Cerebellar cortex (tissue), 1 donor: ENCODE measurements at places on chromosomes 12 and 14.

DNA sequence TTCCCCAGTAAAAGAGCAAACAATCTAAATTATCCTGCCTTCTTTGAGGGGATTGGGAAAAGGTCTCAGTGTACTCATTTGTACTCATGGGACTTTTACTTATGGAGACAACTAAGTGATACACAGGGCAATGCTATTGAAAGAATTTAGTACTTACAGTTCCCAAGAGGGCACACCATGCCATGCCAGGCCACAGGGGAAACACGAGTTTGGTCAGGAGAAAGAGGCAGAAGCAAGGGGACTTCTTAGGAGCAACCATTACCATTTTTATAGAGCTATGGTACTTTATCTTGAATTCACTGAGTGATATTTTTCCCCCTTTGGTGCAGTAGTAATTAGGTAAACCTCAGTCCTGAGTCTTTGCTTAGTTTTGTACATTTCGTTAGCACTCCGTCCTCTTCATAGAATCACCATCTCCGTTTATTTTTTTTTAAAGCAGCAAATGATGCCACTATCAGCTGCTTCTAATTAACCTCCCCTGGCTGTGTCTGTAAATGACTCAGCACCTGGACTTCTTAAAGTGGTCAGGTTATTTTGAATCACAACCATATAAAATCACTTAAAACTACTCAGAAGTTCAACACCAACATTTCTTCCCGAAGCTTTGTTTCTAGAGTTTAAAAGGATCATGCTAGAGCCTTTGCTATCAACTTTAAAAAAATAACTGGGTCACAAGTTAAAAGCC lies 5.9 kb upstream of the WASHC3 start:
- DNase-seq, result no peak

GRCh38 chr14:20455355-20456300 lies 602 bp downstream of the APEX1 start:
- no peak for DNase-seq

DNA sequence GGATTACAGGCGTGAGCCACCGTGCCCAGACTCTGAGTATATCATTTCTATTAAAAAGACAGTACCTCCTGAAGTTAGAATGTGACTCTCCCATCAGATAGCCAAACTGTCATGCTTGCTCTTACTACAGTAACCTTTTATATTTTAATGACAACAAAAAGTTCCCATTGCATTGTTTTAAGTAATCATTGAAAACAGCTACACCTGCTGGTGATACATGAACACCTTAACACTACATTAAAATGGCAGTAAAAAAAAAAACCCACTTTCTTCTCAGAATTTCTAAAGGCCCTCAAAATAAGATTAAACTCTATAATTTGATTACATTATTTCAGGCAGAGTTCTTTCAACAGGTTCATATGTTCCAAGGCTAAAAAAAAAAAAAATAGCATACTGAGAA lies 76.7 kb downstream of the SH2B3 start:
- no peak for DNase-seq

GRCh38 chr14:105365101-105365500 lies 33.2 kb upstream of the TEX22 start:
- DNase-seq, result no peak

GRCh38 chr12:39935275-39935674 lies 170.6 kb downstream of the SLC2A13 start:
- no peak for DNase-seq

DNA sequence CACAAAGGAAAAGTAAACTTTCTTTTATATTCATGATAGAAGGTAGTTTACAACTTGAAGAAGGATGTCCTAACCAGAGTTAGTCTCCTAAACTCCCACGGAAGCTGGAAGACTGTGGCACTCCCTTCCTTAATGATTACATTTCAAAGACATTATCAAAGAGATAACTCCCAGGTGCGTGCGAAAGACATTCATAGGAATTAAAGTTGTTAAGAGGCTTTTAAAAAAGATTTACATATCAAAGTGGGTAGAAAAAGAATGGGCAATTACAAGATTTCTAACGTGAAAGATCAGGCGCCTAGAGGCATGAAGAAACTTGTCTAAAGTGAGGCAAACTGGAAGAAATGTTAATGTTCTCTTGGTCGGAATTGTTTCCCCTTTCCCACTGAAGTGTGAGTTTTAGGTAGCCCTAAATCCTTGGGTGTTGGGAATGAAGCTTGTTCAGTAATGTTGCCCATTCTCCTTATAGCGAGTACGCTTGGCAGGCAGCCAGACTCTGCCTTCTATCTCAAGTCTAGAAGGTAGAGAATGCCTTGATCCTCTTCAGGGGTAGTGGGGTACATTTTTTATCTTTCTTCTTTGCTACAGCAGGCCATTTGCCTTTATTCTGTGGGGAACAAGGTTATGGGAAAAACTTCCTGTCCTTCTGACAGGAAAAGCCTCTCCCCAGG lies 642.0 kb downstream of the SLC6A15 start:
- DNase-seq, result no peak

GRCh38 chr14:104135904-104136471 lies 2.4 kb upstream of the KIF26A start:
- no peak for DNase-seq

DNA sequence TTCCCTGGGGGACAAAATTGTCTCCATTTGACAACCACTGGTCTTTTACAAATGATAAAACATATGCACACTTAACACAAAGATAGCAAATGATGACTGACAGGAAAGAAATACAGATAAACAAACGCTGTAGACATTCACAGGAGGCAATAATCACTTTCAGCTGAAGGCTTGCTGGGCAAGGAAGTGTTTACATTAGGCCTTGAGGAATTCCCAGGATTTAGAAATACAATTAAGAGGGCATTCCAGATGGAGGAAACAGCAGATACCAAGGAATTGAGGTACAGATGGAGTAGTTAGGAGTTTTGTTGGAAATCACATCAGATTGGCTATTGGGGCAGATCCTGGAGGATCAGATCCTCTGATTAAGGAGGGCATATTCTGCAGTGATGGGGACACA lies 93.9 kb downstream of the DYRK2 start:
- DNase-seq, result no peak

DNA sequence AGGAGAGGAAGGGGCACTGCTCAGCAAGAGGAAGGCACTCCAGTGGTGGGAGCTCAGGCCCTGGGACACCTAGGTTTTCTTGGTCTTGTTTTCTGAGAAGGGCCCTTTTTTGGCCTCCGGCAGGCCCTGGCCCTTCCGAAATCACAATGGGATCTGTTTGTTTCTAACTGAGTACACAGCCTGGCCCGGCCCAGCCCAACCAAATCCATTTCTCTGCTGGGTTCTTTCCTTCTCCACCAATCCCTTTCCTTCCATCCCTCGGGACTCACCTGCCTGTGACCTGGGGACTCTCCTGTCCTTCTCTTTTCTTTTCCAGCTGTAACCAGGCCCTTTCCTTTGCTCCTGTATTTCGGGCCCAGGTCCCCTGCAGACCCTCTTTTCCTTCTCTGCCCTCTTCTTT lies 18.6 kb downstream of the TEAD4 start:
- DNase-seq, result no peak

GRCh38 chr14:103198131-103199105 lies 75.2 kb downstream of the TNFAIP2 start:
- no peak for DNase-seq

- no peak for DNase-seq
Measured at GRCh38 chr14:49766839-49767238, 1.1 kb upstream of the KLHDC2 start.

DNA sequence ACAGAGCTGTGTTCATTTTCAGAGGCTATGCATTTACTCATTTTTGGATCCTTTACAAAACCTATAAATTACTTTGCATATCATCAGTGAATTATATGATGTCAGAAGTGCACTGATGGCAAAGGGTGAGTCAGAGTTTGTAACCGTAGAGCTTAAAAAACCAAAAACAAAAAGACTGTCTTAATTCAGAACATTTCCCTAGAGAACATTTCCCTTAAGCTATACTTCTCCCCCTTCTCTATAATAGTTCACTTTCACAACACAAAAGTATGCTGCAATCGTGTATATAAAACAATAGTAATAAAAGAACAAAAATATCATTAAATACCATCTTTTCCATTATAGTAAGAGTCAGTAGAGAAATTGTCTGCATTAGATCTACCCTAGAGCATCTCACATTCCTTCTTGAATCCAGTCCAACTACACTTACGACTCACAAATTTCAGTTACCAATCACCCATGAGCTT lies 934.9 kb downstream of the LRFN5 start:
- DNase-seq, result no peak

DNA sequence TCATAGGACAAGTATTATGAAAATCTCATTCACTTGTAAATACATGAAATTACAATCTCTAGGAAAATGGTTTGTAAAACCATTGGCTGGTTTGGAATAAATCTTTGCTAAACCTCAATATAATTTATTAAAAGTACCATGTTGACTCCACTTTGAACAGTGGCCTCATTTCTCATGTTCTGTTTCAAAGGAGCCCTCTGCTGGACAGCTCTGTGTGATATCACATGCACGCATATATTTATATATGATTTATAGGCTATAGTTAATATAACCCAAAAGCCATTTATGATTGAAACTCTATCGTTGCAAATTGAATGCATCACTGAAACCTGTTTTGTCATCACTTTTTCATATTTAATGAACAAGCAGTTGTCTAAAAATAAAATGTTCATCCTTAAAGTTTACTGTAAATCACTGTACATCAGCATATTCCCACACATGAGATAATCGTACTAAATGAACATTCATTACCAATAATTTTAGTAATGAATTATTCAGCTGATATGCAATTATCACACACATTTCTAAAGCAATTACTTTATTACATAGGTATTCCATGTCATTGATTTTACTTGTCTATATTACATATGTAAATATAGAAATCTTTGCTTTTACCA lies 493.8 kb downstream of the NPAS3 start:
- peak; percentile 7 for DNase-seq

DNA sequence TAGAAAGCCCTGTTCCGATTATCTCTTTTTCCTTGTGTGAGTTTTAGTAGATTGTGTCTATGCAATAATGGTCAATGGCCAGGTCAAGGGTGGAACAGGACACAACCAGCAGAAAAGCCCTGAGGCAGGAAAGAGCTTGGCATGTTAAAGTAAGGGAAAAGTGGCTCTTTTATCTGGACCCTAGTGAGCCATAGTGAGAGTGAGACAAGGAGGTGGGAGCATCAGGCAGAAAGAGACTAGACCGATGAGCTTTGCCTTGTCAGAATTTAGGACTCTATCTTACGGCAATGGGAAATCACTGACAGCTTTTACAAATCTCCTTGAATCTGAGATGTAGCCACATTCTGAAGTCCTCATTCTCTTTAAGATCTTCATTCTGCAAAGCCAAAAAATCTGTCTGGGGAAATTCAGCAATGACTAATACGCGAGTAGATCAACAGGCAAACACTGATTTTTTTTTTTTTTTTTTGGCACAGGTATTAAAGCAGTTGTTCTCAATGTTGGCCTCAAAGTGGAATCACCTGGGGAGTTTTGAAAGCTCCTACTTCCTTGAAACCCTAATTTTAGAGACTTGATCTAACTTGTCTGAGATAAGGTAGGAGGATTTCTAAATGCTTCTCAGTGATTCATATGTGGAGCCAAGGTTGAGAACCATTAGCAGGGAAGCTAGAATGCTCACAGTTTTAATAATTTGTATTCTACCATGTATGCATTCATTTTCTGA lies 33.9 kb downstream of the TMEM19 start:
- DNase-seq, result no peak

- no peak for DNase-seq
Measured at GRCh38 chr14:73047808-73048207, 10.5 kb upstream of the RBM25 start.

- DNase-seq, result no peak
Measured at GRCh38 chr14:22945642-22946041, 11.2 kb downstream of the HAUS4 start.

GRCh38 chr14:58740379-58740935 lies 102.7 kb downstream of the DACT1 start:
- peak; percentile 18 for DNase-seq

GRCh38 chr12:11686120-11686519 lies 36.6 kb downstream of the ETV6 start:
- DNase-seq, result no peak

- DNase-seq, result no peak
Measured at GRCh38 chr12:18906395-18906794, 168.5 kb downstream of the CAPZA3 start.

GRCh38 chr14:99531251-99532096 lies 50.3 kb downstream of the CCNK start:
- no peak for DNase-seq

GRCh38 chr14:20732477-20732876 lies 13.2 kb upstream of the EDDM3A start:
- no peak for DNase-seq

- DNase-seq, result peak; percentile 31
Measured at GRCh38 chr12:21296751-21297406, 37.8 kb downstream of the SLCO1A2 start.

DNA sequence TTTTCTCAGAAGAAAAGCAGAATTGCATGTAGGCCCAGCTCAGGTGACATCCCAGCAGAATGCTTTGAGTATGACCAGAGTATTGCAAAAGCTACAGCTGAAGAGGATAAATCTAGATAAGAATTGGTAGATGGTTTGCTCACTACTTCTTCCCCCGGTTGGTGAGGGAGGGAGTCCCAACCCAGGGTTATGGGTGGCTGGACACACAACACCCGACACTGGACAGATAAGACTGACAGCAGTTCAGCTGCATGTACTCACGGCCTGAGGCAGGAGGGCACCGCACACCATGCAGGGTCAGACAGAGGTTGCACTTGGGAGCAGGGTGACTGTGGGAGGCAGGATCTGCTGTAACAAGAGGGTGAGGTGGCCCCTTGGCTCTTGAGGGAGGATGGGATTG lies 1.7 kb upstream of the CLEC4C start:
- DNase-seq, result no peak

DNA sequence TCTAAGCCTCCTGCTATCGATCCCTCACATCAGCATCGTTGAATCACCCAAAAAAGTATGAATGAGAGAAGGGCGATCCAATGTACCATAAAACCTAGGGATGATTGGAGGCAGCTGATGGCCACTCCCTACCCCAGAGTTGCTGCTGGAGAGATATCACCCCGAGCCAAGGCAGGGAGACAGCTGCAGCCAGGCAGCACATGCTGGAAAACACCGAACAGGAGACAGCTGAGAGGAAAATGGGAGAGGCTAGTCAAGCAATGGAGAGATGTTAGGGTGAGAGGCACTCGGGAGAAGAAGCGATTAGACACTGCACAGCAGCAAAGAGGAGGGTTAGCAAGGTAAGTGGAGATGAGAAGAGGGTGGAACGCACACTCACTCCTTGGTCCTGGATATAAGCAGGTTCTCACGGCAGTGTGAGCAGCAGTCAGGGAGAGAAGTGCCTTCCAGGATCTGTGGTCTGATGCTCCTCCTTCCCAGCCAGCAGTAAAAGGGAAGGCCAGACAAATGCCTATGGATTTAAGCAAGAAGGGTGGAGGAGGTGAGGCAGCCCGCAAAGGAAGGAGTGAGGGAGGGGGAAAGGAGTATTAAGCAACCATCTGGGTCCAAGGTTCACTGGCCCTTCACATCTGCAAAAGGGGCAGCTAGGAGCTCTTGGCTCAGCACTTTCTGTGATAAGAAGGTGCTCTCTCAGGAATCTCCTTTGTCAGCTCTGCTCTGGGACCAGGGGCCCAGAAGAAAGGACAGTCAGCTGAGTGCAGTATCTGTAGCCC lies at the start of gene SLC7A7:
SLC7A7 (minus strand) TSS at position 495 of the 773 bp plus-strand sequence. CDS start 2,037 bp downstream, outside the sequence.
- peak; percentile 28 for DNase-seq

GRCh38 chr12:8603286-8603685 lies 9.4 kb downstream of the AICDA start:
- no peak for DNase-seq
